Activated naive CD4-positive, alpha-beta T cell treated with Interleukin-2 at 50 U/mL for 16 hours (primary cell): ENCODE measurements at places on chromosomes 11 and 22.
A peak's percentile ranks its signal among the peaks of the same experiment; 100 is the strongest.

DNA sequence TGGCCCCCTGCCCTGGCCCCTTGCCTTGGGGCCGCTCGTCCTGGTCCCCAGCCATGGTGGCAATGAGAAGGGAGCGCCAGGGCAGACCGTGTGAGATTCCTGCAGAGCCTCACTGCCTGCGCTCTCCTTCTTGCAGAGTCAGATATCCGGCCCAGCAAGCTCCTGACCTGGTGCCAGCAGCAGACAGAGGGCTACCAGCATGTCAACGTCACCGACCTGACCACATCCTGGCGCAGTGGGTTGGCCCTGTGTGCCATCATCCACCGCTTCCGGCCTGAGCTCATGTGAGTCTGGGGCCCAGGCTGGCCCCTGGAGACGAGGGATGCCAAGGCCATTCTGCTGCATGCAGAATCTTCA is 114.1 kb downstream of the MICAL2 start:
- peak; percentile 89 for DNase-seq

DNA sequence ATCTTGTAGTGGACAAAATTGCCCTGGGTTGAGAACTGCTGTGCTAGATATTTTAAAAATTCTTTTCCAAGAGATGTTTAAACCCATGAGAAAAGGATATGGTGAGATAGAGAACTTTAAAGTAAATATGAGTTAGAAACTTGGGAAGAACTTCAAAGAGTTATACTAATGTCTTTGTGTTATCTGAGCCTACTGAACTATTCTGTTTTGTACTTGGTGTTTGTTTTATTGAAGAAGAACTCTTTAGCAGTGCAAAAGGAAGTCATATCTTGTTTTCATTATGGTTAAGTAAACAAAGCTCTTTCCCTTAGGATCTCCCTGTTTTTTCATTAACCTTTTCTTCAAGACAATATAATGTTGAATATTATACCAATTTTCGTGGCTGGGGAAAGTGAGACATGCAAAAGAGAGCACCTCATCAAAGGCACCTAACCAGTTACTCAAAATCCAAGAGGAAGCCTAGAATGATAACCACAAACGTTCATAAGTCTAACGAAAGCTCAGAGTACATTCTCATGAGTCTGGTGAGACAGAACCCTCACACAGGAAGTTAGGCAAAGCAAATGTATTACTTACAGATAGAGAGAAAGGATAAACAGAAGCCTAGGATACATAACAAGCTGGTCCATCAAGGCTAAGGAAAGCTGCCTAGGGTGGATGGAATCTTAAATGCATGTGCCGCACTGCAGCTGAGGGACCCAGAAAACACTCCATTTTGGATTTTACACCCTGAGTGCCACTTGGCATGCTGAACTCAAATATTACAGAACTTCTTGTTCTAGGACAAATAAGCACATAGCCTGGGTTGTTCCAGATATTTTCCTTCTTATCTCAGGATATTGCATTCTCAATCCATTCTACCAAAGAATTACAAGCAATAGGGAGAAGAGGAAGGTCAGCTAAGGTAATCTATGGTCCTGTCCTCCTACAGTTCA is 112.5 kb upstream of the ANO3 start:
- DNase-seq = no peak

DNA sequence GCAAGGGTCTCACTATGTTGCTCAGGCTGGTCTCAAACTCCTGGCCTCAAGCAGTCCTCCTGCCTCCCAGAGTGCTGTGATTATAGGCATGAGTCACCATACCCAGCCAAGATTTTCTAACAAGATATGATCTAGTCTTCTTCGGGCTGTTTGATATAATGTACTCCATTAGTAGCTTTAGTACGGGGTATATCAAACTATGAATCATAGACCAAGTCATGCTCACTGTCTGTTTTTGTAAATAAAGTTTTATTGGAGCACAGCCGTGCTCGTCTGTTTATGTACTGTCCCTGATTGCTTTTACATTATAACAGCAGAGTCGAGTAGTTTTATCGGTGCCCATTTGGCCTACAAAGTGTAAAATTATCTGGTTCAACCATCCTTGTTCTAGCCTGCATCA is 43.9 kb upstream of the GRIK4 start:
- no peak for DNase-seq

DNA sequence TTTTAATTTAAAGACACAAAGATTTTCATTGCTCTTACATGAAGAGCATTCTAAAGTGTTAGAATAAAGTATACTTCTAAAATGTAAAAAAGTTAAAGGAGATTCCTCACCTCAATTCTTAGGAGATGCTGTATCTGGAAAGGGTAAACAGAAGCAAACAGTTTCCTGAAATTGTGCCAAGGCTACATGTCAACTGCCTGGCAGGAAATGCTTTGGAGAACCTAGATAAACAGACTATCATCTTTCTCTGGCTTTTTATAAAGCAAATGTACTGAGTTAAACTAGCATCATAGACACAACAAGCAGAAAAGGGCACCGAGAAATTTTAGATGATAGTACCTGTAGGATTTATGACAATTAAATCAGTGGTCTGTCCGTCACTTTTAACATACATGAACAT is 24.7 kb upstream of the AKIP1 start:
- no peak for DNase-seq

DNA sequence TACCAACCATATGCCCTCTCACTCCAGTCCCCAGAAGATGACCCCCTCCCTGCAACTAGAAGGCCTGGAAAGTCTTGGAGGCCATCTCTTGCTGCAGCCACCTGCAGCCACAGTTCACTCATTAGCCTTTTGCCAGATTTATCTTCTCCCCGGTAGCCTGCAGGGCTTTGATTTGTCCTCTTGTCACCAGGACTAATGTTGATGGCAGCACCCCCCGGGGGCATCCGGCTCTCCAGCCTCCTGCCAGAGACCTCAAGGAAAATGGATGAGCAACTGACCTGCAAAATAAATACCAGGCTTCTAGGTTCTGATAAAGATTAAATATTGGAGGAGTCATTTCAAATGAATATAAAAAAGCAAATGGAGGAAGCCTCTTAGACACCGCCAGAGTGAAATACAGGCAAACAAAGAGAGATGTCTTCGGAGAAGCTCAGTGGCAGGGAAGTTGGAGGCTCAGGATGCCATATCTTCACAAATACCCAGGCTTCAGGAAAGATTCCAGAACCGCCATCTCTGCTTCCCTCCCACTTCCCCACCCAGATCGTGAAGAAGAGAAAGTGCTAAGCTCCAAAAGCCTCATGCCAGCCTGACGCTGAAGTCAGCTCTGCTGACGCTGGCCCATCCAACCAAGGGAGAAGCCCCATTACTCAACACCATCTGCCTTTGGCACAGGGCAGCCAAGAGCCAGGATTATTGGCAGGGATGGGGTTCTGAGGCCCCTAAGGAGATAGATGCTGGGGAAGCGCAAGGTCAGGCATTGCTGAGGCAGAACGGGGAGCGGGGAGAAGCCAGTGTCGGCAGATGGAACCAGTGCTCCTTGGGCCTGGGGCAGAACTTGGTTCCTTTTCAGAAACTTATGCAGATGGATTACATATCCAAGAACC is 362.7 kb downstream of the CADM1 start:
- DNase-seq = no peak

- DNase-seq = no peak
Observed at GRCh38 chr22:20952544-20953341, 14.3 kb upstream of the AIFM3 start.

- DNase-seq = peak; percentile 76
Observed at GRCh38 chr11:117986981-117987574, 884 bp downstream of the IL10RA start.

GRCh38 chr22:26584010-26584409 is 5.9 kb downstream of the TPST2 start:
- no peak for DNase-seq

DNA sequence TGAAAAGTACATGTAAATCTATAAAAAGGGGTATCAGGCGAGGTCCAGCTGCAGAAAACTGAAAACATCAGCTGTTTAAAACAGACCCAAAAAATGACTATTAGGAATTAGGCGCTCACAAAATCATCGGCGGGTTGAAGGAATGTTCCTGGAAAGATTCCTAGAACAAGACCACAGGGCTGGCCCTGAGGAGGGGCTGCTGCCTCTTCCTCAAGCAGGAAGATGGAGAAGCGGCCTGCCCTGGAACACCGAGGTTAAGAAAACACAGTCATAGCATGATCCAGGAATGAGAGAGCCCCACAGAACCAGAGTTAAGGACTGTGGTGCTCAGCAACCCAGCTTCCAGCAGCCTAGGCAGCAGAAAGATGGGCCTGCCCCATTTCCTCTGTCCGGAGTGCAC is 78.4 kb downstream of the C11orf91 start:
- DNase-seq = no peak

DNA sequence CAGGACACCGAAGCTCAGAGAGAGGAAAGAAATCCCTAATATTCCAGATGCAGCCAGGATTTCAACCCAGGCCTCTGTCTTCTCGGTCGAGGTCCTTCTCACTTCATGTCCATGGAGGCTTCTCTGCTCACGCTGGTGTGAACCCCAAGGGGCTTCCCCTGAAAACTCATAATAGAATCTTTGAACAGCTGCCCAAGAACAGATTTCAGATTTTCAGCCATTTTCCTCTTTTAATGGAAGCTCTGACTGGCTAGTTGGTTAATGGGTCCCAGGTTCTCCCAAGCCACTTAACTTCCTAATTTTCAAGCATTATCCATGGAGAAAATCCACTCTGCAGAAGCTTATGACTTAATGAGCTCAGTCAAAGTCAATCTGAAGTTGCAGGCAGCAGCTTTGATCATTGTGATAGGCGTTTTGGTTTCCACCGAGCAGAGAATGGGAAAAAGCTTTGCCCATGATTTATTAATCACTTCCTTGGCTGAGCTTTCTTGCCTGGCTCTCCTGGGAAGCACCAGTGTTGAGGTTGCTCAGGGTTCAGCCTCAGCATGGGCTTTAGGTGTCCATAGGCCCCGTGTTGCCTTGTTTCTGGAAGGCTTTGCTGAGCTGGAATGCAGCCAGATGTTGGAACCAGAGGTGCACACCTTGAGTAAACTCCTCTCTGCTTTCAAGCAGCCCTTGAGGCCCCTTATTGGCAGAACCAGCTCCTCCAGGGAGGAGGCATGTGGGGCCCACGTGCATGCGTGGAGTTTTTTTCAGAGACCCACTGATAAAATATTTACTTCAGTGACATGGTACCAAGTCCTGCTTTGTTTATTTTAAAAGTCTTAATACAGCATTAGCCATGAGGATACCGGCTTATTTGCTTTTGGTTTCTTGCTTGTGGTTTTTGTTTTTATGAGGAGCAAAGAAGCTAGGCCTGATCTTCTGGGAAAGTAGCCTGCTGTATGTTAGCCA is 25.5 kb downstream of the LDLRAD3 start:
- no peak for DNase-seq

GRCh38 chr11:20160425-20161229 is at the start of gene DBX1:
Gene DBX1 (minus strand): TSS chr11:20160475. CDS start chr11:20160324, 151 bp downstream.
- no peak for DNase-seq

DNA sequence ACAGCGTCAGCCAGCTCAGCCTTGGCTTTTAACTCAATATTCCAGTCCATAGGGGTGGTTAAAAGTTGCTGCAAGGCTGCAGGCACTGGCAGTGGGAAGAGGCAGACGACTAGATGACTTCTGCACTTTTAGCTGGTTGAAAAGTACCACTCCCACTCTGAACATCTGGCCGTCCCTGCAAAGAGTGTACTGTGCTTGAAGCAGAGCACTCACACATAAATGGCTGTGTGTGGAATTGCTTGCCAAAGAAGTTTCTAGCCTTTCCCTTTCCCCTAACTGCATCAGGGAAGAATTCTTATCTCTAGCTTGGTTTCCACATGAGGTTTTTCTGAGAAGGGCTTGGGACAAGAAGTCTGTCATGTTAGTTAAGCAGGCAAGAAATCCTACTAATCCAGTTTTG is 5.1 kb upstream of the PHLDB1 start:
- no peak for DNase-seq

GRCh38 chr11:65634440-65634839 is 3.5 kb upstream of the SIPA1 start:
- DNase-seq = no peak

DNA sequence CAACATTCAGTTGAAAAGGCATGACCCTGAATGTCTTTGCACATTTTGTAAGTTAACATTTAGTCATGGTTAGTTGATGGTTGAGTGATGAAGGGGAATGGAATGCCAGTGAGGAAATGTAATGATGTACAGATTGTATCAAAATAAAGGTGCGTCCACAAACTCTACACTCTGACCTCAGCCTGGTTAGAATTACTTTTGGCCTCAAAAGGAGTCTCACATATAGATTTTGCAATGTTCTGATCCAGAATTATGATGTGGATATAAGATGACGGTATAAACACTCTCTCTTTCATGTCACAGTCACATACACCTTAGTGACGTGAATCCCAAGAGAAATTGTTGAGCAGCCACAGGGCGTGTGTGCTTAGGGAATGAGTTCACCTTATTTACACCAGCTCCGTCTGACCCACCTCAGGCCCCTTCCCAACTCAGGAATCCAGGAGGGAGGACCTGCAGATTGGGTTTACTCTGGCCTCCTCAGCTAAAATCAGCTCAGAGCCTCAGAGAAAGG is 100.1 kb downstream of the RDX start:
- no peak for DNase-seq
